ENCODE measurements at places on chromosomes 12 and 14.

GRCh38 chr12:1605129-1606020 lies 11.0 kb upstream of the FBXL14 start:
- no peak for DNase-seq

DNA sequence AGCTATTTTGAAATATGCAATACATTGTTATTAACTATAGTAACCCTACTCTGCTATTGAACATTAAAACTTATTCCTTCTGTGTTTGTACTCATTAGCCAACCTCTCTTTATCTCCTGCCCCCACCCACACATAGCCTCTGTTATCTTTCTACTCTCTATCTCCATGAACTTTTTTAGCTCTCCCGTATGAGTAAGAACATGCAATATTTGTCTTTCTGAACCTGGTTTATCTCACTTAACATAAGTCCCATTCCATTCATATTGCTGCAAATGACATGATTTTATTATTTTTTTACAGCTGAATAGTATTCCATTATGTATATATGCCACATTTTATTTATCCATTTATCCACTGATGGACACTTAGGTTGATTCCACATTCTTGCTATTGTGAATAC lies 79.0 kb upstream of the AMIGO2 start:
- no peak for DNase-seq

DNA sequence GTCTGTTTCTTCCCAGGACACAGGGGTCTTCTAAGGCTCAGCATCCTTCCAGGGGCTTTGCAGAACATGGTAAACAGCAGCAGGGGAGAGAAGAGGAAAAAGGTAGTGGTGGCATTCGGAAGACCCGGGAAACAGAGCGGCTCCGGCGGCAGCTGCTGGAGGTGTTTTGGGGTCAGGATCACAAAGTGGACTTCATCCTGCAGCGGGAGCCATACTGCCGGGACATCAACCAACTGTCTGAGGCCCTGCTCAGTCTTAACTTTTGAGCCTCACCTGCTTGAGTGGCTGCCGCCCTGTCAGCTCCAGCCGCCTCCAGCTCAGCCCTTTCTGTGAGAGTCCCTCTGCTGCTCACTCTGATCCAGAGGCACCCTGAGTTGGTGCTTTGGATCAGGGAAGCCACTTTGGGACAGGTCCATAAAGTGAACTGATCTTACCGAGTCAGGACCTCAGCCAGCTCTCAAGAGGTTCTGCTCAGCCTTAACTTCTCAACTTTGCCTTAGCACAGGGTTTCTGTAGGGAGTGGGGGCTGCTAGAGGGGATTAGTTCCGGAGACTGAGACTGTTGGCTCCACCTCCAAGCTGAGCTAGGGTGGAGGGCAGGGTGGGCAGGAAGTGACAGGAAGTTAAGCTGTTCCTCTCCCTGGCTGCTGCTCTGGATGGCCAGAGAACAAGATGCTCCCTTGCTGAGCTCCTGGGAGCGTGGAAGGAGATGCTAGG lies 5.4 kb downstream of the SDR39U1 start:
- no peak for DNase-seq

- no peak for DNase-seq
Observed at GRCh38 chr12:13979772-13980378, 1.5 kb downstream of the GRIN2B start.

DNA sequence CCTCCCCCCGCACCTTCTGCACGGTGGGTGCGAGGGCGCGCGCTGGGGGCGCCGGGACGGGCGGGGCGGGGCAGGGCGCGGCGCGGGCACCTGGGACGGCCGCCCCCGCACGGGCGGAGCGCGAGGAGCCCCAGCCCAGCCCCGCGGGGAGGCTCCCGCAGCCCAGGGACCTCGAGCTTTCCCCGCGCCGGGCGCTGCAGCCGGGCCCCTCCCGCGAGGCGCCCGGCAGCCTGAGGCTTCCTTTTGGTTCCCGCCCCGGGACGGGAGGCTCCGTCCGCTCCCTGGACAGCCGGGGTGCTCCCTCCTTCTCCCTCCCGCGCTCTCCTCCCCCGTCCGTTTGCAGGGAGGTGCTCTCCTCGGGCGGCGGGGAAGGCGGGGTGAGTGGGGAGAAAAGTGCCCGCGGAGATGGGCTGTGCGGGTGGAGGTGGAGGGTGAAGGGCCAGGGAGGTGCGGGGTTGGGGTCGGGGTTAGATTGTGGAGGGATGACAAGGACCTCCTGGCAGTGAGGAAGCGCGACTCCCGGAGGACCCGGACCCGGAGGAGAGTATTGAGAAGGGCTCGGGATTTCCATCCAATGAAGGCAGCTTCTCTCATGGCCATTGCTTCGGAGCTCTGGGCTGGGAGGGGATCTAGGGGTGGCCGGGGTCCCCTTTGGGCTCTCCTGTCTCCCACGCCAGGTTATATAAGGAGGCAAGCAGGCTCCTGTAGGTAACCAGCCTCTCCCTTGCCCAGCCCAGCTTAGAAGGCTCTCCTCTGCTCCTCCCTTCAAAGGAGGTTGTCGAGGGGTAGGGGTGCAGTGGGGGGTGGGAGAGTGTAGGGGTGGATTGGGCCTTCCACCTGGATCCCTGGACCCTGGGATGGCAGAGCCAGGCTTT lies 645 bp downstream of the JDP2 start:
- DNase-seq = no peak
